Amygdala (tissue), 56 donors: ENCODE measurements at places on chromosomes 12 and 14.
A peak's percentile ranks its signal among the peaks of the same experiment; 100 is the strongest.

DNA sequence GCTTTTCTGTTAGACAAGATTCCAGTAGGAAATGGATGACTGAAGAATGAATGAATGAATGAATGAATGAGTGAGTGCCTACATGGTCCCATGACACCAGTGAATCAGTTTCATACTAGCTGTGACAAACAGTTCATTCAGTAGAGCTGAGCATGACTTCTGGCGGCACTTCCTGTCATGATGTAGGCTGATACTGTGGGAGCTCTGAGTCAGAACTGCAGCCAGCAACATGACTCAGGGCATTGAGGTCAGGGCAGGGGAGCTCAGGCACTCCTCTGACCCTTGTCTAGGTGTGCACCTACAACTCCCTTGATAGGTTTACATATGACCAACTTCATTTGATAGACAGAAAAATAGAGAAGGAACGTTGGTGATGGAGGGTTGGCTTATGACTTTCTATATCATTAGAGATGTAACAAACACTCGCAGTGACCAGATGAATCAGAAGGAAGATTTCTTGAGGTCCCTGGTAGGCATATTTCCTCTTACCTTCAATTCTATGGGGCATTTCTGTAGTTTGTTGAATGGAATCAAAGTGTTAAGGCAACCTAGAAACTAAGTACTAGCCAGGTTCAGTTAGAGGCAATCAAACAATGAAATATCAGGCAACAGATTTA is 139.3 kb upstream of the ARHGAP5 start:
- no peak for DNase-seq

DNA sequence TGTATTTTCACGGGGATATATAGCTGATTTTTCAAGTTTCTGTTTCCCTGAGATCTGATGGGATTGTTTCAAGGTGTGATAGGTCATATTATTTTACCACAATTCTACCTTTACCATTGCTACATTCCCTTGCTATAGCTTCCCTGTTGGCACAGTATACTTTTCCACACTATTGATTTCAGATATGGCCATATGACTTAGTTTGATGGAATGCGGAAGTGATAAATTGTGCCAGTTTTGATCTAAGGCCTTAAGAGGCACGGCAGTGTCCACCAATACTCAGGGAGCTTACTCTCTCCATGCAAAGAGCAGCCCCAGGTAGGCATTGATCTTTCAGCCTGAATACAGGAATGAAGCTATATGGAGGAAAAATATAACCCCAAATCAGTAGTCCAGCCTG is 315.7 kb downstream of the SLC16A7 start:
- no peak for DNase-seq

DNA sequence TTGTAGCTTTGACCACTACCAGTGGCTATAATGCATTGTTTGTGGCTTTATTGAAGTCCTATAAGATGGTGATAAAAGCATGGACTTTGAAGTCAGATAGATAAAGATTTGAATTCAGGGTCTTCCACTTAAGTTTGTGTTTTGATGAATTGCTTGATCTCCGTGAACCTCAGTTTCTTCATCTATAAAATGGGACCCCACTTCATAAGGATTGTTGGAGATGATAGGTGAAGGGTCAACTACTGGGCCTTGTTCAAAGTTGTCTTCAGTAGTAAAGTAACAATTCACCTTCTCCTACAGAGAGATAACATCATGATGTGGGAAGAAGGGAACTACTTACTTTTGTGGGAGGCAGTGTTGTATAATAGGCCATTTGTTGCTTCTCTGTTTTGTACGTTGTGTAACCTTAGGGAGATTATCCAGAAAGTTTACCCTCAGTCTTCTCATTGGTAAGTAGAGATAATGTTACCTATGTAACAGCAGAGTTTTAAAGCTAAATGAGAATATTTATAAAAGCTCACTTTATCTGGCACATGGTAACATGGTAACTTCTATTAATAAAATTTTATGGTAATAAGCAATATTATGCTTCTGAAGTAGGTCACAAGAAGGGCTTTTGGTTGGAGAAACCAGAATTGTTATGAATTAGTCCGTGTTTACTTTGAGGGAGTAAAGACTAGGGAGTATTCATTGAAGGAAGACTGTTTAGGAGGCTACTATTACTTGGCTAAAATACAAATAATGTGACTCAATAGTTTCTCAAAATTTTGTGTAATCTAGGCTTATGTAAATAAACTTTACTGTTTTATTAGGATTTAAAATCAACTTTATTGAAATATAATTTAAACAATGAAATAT is 15.1 kb downstream of the ADIPOR2 start:
- DNase-seq: no peak

- no peak for DNase-seq
These were observed 45.0 kb downstream of the RAB35 start for GRCh38 chr12:120071493-120072020.

- no peak for DNase-seq
These were observed 37.4 kb downstream of the EPS8 start for GRCh38 chr12:15751741-15752140.

DNA sequence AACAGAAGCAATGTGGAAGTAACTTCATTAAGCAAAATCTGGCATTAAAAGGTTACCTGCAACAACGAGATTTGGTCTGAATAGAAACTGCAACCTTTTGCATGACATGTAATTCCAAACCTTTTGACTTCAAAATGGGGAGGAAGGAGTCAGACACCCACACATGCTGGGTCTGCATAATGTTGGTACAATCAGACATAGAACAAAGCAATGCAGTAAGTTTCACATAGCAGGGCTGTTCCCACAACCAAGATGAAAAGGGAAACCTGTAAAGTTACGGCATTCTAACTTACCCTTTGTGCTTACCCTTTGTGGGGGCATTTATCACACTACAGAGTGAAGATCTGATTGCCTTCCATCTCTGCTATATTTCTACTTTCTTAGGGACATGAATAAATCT is 10.1 kb upstream of the SLC35F4 start:
- DNase-seq: no peak

- no peak for DNase-seq
These were observed 29.9 kb upstream of the OTX2 start for GRCh38 chr14:56840221-56840620.

DNA sequence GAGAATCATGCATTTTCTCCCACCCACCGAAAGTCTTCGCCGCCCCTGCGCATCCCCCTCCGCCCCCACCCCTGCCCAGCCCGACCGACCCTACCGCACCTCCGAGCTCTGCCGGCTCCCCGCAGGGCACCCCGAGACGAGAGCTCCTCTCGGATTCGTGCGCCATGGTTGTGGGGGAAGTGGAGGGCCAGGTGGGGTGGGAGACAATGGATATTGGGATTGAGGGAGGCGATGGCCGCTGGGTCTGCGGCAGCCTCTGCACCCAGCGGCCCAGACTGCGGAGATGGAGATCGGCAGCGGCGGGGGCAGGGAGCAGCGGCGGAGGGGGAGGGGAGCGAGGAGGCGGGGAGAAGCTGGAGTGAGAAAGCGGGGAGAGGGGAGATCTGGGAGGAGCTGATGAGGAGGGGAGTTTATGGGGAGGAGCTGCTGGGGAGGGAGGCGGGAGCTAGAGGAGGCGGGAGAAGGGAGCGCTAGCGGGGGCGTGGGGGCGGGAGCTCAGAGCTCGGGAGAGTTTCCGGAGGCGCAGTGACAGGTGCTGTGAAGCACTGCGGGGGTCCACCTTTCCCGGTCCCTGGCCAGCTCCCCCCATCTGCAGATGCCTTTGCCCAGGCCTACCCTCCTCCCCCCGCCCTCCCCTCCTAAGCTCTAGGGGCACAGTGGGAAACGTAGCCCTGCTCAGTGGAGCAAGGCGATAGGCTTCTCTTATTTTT is at the start of gene SALL2:
TSS of gene SALL2 (minus strand) at position 385 of the 710 bp plus-strand sequence. CDS start at position 166, 219 bp downstream.
- peak; percentile 71 for DNase-seq

DNA sequence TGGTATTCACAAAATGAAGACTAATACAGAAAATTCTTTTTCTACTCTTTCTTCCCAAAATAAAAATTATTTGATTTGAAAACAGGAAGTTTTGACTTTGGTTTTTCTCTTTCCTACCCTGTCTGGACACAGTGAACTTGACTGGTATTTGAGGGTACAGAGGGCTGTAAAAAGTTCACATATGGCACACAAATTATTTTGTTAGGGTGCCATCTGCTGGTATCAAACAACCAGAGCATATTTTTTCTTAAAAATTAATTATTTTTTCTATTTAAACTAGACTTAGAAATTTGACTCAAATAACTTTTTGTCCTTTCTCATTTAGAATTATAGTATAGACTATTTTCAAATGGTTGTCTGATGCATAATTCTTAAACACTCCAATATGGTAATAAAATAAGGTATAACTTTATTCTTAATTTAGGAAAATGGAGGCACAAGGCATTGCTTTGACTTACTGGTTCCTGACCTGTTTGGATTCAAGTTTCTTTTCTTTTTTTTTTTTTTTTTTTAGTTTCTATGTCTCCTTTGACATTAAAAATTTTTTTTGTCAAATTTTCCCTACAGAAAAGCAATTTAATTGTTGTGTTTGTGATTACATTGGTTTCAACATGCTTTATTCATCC is 390.6 kb downstream of the PRKD1 start:
- no peak for DNase-seq

GRCh38 chr12:114403011-114403689 is 2.8 kb downstream of the TBX5 start:
- no peak for DNase-seq

DNA sequence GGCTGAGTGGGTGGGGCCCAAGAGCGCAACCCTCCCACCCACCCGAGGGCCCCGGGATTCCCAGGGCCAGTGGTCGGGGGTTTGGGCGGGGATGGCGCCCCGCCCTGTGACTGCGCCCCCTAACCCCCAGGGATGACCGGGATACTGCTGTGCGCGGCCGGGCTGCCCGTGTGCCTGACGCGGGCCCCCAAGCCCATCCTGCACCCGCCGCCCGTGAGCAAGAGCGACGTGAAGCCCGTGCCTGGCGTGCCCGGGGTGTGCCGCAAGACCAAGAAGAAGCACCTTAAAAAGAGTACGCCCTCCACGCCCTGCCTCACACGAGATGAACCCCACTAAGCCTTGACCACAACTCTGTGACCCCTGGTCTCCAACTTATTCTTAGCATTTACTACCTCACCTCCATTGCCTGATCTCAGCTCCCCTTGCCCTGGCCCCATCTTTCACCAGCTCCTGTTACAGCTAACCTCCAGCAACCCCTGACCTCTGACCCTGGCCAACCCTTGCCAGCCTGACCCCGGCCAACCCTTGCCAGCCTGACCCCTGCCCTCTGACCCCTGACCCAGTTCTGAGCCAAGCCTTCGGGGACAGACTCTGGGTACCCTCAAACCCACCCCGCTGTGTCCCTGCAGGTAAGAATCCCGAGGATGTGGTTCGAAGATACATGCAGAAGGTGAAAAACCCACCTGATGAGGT is 37.0 kb downstream of the DTX1 start:
- DNase-seq: no peak

GRCh38 chr12:31877884-31878283 is 81.3 kb upstream of the RESF1 start:
- DNase-seq: no peak

DNA sequence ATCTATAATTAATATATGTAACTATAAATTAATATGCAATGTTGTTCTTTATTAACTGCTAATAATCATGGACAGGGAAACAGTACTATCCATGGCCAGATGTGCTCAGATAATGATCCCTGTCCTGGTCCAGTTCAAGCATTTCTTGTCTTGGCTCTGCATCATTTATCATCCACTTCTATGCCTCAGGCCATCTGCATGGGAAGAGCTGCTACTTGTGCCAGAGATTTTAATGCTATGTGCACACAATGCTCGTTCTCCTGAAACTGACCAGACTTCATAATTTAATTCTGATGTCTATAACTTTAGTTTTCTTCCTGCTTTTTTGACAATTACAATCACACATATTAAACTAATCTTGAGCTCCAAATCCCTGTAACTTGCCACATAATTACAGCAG is 11.2 kb upstream of the TMX1 start:
- no peak for DNase-seq

DNA sequence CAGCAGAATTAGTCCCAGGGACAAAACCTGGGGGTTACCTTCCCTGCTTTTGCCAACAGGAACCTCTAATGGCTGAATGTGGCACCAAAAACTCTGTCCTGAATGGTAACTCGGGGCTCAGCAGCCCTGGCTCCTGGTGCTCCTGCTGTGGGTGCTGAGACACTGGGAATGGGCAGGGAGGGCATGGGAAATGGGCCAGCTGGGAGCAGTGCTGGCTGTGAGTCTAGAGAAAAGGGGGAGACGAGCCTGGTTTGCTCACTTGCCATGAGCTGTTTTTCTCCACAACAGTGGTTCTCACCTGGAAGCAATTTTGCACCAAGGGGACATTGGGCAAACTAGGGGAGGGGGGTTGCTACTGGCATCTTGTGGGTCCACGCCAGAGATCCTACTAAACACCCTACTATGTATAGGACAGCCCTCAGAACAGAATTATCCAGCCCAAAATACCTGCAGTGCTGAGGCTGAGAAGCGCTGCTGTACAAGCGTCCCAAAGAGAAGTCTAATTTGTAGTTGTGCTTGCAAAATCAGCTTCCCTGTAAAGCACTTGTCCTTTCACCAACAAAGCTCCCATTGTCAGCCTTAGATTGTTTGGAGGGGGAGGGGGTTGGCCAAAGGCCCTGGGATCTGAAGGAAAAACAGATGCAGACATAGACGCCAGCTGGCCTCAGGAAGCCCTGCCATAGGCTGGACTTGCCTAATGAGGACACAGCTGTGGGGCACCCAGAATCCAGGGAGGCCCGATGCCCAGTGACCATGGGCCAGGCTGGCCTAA is 3.6 kb downstream of the LRRC74A start:
- peak; percentile 88 for DNase-seq

DNA sequence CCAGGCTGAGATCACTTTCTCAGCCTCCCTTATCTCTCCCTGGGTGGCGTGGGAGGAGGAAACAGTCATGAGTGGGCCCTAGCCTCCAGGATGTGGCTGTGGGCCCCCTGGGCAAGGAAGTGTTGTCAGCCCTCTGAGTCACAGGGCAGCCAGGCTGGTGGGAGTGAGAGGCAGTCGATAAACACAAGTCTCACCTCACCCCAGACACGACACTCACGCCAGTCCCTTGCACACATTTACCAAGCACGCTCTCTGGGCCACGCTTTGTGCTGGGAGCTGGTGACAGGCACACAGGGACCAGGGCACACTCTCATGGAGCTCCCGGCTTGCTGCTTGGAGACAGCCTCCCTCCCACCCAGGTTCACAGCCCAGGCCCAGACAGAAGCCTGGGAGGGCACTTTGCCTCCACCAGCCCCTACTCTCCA is 1.9 kb upstream of the KRT79 start:
- no peak for DNase-seq

DNA sequence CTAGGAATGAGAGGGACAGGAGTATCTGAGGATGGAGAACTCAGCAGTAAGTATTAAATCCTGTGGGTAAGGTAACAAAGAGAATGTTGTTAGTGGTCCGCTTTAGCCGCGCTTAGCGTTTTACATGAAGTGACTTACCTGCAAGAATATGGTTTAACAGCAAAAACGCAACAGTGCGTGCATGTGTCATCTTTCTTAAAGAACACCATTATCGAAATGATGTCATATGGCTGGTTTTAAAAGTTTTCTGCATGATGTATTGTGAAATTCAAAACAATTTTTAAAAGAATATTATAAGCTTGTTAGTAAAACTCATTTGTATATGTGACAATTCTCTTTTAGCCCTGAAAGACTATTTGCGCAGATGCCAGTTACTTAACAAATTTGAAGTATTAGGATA is 1.7 kb downstream of the LEMD3 start:
- DNase-seq: no peak
